ENCODE measurements at places on chromosomes 6 and 20.

DNA sequence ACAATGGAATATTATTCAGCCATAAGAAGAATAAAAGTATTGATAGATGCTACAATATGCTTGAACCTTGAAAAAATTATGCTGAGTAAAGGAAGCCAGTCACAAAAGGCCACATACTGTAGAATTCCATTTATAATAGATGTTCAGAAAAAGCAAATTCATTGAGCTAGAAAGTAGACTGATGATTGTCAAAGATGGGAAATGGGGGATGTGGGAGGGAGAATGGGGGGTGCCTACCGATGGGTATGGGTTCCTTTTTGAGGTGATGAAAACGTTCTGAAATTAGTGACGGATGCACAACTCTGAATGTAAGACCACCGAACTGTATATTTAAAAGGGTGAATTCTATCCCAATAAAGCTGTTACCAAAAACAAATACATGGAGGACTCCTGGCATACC is 18.4 kb downstream of the UBE2V1 start:
- DNase-seq: no peak

DNA sequence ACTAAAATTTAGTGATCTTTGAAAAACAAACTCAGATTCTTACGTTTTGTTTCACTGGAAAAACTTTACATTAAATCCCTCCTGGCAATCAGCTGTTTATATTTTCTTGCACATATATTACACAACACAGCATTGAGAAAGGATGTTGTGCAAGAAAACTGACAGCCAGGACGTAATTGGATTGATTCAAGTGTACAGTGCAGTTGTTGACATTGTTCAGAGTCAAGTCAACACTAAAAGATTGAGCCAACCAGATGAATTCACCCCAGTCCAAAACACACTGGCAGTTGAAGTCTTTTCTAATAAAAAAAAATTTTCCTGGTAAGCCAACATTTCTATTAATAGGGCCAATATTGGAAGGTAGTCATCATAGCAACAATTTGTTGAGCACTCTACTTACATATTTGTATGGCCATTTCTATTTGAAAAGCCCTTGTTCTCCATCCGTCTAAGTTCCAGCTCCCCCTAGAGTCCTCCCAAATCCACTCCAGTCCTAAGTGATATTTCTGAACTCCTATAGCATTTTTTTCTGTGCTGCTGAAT is 20.9 kb upstream of the VNN1 start:
- DNase-seq: no peak

DNA sequence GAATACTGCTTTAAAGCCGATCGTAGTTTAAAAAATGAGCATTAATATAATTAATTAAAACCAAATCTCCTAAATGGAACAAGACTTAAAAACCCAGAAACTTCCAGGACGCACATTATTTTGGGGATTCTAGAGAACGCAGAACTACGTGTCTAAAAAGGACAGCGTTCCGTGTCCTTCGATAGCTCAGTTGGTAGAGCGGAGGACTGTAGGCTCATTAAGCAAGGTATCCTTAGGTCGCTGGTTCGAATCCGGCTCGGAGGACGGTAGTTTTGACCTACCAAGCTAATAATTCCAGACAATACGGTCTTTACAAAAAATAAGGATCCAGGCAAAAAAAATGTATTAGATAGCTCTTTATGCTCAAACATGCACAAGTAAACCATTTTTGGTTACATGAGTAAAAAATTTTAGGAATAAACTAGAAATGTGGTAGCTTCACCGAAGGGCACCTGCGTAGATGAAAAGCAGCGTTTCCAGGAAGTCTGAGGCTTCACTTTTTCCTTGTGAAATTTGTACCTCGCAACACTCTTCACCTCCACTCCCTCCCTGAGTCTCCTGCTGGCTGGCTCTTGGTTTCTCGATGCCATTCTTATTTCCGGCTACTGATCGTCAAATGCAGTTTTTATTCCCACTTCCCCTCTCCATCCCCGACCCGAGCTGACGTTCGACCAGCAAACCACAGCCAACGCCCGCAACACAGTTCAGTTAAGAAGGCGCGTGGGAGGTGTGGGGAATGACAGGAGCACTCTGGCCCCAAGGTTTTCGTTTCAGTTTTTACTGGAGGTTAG is 19.6 kb upstream of the ABT1 start:
- DNase-seq: peak; percentile 48

DNA sequence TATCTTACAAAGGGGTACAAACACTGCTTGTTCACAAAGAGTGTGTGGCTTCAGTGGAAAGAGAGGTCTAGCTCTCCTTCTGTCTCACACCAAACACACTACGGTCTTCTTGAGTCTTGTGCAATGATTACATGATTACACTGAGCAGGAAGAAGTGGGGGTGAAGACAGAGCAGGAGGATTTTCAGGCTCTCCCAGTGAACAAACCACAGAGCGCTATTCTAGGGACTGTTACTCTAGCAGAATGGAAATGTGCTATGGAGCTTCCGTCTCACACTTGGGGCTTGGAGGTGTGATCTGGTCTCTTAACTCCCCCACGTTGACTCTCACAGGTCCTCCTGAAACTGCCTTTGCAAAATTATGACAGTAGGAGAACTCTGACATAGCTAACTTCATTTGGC is 203.4 kb downstream of the MYLK4 start:
- DNase-seq: no peak

- no peak for DNase-seq
Measured at GRCh38 chr6:125810445-125810844, 19.7 kb downstream of the NCOA7 start.

GRCh38 chr6:80690551-80691131 is 584.2 kb downstream of the BCKDHB start:
- no peak for DNase-seq

DNA sequence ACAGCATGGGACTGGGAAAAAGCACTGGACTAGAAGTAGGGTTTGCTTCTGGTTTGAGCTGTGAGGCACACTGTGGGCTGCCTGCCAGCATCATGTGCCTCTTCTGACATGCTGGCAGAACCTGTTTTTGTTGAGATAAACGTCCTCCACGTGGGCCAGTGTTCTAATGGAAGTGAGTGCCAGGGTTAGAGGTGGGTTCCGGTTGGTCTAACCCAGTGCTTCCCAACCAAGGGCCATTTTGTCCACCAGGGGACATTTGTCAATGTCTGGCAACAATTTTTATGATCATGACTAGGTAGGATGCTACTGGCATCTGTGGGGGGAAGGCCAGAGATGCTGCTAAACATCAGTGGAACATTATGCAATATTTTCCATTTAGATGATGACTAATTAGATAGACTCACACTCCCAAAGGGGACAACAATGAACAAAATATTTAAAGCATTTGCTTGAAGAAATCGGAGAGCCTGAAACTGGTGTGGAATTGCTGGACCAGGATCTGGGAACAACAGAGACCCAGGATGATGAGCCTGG is 7.8 kb upstream of the APMAP start:
- no peak for DNase-seq

DNA sequence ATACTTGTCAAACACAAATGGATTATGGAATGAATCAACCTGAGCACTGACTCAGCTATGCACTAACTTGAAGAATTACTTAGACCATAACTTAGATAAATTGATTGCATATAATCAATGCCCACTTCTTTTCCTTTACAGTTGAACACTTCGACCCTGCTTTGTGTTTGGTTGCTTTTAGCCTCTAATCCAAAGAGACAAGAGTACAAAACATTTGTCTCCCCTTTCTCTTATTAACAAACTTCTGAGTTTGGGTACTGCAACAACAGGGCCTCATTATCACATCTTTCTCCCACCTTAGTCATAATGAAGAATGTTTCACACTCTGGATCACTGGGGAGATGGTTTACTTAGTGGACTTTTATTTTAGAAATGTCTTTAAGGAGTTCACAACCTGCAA is 2.6 kb upstream of the TAAR6 start:
- no peak for DNase-seq

GRCh38 chr6:52551483-52552277 is 25.2 kb downstream of the TRAM2 start:
- no peak for DNase-seq

DNA sequence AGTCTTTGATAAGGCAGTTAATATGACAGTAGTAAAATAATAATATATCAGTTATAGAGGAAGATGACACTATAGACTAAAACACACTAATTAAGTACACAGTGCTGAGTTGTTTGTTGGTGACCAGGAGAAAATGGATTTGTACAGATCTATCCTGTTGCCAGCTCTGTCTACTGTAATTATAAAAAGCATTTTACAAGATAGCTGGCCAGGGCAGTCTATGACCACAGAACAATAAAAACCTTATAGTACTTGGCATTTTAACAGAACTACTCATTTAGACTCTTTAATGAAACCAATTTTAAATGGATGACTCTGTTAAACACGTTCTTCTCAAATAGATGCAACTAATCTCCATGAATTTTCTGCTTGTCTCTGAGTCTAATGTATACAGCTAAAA is 367.5 kb downstream of the BTBD9 start:
- DNase-seq: no peak

GRCh38 chr6:1390133-1390945 is 963 bp downstream of the FOXF2 start:
- no peak for DNase-seq

- no peak for DNase-seq
Measured at GRCh38 chr20:23501926-23502325, 11.0 kb downstream of the CST8 start.

DNA sequence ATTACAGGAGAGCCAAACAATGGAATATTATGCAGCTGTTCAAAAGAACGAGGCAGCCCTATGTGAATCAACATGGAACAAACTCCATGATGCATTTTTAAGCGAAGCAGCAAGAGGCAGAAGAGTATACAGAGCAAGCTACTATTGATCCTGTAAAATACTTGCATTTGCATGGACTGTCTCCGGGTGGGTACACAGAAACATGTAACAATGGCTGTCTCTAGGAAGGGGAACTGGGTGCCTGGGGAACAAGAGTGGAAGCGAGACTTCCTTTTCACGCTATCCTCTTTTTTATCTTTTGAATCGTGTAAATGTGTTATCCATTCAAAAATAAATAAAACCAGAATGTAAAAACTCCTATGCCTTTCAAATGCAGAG is 93.3 kb upstream of the SIRPA start:
- DNase-seq: no peak

- DNase-seq: no peak
Measured at GRCh38 chr6:155544677-155545076, 89.0 kb upstream of the NOX3 start.

DNA sequence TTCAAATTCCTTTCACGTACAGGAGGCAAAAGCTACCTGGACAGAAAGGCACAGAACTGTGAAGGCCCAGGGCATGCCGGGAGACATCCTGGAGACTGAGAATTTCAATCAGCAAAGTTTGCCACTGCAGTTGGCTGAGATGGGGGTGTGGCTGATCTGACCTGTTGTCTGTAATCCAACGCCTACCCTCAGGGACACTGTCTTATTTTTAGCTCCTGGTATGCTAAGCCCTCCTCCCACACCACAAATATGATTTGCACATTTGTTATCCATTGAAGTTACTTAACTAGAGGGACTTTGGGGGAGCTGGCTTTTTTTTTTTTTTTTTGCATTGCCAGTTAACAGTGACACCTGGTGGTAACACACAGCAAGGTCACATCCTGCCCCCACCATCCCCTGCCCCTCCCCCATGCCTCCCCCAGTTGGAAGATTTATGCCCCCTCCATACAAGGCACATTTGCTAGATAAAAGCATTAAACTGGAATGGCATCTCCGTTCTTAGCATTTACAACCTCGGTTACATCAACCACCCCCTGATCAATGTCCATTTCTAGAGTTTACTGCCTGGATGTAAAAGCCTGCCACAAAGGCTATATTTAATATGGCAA is 40.4 kb downstream of the TTI1 start:
- DNase-seq: no peak

DNA sequence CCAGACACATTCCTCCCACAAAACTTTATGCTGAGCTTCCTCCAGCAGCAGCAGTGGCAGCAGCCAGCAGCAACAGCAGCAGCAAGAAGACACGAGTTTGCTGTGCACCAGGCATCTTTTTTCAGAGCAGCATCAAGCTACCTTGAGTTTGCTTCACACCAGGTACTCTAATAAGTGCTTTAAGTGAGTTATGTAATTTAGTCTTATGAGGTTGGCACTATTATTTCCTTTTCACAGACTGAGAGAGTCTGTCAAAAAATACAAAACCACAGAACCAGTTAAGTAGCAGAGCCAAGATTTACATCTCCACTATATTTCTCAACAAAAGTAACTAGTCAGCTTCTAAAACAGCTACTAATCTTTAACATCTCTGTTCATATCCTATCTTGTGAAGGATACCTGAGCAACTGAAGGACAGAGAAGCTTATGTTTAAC is 23.7 kb downstream of the RANBP9 start:
- DNase-seq: no peak

DNA sequence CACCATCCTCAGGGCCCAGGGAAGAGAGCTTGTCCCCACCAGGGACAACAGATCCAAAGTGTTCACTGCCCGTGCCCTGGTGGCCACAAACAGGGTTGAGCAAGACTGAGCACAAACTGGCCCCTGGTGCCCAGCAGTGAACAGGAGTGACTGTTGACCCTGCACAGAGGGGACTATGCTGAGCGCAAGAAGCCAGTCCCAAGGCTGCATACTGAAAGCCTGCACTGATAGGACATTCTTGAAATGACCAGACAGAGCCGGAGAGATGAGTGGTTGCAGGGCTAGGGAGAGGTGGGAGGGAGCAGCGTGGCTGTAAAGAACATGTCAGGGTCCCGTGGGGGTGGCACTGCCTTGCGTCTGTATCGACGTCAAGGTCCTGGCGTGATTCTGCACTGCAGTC is 2.9 kb upstream of the FNDC11 start:
- no peak for DNase-seq

DNA sequence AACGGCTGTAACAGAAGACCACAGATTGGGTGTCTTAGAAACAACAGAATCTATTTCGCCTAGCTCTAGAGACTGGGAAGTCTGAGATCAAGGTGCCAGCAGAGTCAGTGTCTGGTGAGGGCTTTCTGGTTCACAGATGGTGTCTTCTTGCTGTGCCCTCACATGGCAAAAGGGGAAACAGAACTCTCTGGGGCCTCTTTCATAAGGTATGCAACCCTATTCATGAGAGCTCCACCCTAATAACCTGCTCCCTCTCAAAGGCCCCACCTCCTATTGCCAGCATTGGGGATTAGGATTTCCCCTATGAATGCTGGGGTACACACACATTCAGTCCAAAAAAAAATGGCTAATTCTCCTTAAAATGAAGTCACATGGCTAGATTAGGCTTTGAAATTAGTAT is 10.0 kb downstream of the TXNDC5 start:
- DNase-seq: no peak

DNA sequence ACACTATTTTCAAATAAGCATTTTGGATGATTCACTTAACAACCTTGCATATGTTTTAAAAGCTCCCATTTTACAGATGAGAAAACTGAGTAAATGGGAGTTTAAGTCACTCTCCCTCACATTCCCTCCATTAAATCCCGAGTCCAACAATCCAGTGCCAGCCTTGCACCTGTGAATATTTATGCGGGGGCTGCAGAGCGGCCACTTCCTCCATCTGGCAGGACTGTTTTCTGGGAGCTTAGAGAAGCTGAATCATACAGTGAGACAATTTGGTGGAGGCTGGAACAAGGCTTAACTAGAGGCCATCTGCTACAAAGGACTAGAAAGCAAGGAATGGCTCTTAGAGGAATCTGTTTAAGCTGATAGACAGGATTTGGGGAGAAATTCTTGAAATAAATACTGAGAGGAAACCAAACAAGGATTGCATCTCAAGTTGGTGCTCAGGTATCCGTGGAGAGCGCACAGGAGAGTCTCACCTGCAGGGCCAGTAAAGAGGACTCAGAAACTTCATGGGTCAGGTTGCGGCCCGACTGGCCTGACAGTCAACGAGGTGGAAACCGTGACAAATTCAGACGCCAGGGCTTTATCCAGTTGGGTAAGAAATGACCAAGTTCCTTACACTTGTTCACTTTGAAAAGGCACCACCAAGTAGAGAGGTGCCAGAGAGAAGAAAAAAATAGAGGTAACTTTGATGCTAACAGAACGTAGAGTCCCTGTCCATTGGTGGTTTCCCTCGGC is 478.5 kb downstream of the QKI start:
- DNase-seq: no peak
